ENCODE measurements at places on chromosomes 6 and 20.

DNA sequence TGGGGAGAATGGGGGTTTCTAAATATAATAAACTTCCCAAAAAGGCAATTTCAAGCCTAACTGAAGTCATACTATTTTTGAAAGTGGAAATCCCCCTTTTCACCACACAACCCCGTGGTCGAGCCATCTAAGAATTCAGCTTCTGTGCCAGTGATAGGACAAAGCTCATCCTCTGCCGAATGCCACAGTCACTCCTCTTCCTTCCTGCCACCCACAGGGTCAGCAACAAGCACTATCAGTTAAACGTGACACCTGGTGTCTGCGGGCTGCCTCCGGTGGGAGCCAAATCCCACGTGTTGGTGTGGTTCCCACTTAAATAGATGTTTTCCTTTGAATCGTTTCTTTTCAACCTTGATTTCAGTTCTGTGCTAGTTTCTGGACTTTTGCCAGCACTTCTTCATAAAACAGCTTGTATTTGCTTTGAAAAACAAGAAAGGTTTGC is 60.7 kb downstream of the TNFAIP3 start:
- no peak for DNase-seq

DNA sequence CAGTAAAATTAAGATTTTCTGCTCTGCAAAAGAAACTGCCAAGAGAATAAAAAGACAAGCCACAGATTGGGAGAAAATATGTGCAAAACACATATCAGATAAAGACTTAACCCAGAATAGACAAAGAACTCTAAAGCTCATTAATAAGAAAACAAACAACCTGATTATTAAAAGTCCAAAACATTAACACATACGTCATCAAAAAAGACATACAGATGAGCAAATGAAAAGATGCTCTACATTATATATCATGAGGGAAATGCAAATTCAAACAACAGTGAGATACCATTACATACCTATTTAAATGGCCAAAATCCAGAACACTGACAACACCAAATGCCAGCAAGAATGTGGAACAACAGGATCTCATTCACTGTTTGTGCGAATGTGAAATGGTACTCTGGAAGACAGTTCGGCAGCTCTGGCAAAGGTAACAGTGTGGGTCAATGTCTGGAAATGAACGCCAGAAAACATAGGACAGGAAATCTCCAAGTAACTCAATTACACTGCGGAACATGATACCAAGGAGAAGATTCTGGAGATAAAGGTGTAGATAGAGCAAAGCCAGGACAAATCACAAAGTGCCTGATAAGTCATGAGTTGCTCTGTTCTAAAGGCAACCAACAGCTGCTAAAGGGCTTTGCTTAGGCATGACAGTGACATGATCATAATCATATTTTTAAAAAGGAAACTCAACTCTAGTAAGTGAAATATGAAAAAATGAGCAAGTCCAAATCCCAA is 96.8 kb downstream of the PDE10A start:
- no peak for DNase-seq

DNA sequence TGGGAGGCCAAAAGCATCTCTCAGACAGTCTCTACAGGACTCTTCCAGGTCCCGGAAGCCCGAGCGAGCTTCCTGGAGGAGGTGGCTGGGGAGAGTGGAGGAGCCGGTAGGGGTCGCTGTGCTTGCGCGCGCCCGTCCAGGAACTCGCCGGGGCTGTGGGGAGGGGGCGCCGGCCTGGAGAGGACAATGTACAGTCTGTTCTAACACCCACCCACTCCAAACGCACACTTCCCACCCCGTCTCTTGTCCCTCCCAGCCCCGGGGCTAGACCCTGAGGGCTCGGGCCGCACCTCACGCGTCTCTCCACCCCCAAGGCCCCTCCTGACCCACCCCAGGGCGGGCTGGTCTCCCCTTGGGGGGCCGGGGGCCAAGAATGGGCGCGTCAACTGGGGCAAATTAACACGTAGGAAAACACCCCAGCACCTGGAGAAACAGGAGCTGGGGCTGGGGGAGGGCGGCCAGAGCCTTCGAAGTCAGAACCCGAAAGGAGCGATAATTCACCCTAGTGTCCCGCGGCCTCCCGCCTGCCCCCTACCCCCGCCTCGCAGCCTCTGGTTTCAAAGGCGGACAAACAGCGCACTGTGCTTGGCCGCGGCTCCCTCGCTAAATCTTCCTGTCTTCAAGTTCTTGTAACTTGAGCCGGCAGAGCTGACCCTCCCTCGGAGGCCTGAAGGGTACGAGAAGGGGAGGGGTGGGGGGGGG is 103.2 kb upstream of the FOXP4 start:
- peak; percentile 26 for DNase-seq

DNA sequence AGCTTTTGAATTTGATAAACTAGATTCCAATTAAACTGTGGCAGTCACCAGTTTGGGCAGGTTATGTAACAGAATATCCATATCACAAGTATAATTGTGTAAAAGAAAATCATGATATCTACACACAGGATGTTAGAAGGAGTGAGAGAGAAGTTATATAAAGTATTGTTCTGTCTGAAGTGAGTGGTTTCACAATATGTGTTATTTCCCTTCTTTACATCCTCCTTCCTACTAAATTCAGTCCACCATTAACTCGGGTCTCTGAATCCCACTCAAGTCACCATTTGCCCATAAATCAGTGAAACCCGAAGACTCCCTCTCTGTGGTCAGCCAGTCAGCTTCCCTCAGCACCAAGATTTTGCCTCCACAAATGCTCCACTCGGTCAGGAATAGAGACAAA is 796 bp downstream of the HLA-DQB1 start:
- DNase-seq: no peak

- no peak for DNase-seq
These were observed 509.2 kb downstream of the FRK start for GRCh38 chr6:115551527-115551926.

- no peak for DNase-seq
These were observed 75.1 kb upstream of the QKI start for GRCh38 chr6:163339466-163339865.

DNA sequence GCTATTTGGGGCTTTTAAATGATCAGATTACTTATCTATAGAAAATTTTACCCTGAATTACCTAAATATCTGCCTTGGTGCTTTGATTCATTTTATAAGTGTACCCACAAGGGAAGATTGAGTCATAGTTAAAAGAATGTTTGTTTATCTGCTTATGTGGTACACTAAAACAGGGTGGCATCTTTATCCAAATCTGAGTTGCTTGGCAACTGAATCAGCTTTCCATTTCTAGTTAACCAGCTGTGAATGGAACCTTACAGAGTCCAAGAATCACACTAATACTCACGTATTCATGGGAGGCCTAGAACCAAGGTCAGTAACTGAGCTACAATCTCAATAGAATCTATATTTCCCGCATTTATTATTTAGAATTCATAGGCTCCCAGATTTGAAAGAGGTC is 44.0 kb upstream of the CAP2 start:
- DNase-seq: no peak

- DNase-seq: peak; percentile 99
These were observed 44.5 kb downstream of the RBM38 start for GRCh38 chr20:57435498-57436222.

DNA sequence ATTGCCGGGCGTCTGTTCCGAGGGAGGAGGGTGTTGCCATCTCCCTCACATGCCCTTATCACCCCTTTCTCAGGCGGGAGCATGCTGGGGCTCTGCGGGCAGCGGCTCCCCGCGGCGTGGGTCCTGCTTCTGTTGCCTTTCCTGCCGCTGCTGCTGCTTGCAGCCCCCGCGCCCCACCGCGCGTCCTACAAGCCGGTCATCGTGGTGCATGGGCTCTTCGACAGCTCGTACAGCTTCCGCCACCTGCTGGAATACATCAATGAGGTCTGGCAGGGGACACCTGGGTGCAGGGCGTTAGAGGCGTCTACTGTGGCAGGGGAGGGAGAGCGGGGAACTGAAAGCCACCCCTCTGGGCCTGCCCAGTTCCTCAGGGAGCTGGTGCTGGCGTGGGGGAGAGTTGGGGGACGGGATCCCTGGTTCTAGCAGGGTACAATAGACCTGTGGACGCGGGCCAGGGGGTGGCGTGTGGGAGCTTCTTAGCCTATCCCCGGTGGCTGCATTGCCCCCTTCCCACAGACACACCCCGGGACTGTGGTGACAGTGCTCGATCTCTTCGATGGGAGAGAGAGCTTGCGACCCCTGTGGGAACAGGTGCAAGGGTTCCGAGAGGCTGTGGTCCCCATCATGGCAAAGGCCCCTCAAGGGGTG is 697 bp downstream of the PPT2 start:
- DNase-seq: peak; percentile 47

GRCh38 chr20:52895235-52895634 is 76.9 kb upstream of the TSHZ2 start:
- DNase-seq: no peak

DNA sequence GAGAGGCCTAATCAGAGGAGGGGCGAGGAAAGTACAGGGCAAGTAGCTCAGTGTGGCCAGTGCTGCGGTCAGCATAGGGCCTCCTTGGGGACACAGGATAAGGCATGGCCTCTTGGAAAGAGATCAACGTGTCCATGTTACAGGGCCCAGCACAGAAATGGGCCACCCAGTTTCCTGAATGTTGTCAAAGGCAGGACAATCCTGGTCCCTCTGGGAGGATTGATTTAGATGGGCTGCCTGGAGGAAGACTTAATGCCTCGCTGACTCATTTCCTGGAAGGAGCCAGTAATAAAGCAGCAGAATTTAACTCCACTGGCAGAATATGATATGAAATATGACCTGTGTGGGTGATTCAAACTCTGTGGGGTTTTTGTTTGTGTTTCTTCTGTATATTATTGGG is 16.6 kb downstream of the DDO start:
- DNase-seq: no peak

DNA sequence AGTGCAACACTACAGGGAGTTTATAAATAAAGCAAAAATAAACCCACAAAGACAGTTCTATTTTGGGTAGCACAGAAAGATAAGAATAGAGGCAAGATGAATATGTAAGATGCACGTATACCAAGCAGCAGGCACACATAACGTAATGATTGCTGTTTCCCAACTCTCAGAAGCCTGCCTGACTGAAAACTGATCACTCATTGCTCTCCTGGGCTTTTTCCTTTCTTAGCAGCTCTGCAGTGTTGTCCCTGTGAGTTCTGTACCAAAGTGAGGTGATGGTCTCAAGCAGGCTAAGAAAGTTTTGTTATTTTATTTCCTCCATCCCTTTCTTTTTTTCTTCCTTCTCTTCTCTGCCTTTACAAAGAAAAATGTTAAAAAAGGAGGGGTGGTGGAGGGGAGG is 522.0 kb upstream of the MAN1A1 start:
- no peak for DNase-seq

- no peak for DNase-seq
These were observed 238.4 kb upstream of the AFDN start for GRCh38 chr6:167588181-167588919.

DNA sequence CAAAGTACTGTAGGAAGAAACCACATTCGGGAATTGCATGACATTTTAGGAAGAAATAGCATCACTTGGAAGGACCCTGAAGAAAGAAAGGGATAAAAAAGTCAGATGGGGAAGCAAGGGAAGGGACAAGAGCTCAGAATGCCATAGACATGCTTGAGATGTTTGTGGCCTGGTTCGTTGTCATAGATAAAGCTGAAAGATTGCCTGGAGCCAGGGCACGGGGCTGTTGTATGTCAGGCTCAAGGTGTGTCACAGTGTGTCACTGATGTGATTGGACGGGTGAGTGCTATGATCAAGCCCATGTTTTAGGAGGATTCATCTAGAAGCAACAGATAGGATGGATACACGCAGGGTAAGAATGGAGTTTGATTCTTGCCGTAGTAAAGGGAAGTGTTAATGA is 216.2 kb upstream of the SOX4 start:
- no peak for DNase-seq

DNA sequence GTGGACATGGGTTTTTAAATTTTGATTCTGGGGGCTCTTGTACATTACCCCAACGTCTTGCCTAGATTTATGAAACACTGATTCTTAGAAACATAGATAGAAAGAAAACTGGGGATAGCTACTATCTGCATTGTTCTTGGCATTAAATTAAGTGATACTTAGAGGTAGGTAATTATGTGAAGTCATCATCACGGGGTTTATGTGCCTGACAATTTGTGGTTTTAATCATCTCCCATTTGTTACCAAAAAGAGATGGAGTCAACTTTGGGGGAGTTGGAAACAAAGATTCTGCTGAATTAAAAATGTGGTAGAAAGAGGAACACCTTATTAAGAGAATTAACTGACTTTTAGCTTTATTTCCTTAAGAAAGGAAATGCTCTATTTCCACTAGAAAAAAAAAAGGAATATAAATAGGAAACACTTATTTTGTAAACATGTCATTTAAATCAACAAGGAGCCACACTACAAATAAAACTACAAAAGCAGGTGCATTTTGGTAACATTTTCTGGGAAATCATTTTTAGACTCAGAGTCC is 5.6 kb downstream of the TNFAIP3 start:
- no peak for DNase-seq

DNA sequence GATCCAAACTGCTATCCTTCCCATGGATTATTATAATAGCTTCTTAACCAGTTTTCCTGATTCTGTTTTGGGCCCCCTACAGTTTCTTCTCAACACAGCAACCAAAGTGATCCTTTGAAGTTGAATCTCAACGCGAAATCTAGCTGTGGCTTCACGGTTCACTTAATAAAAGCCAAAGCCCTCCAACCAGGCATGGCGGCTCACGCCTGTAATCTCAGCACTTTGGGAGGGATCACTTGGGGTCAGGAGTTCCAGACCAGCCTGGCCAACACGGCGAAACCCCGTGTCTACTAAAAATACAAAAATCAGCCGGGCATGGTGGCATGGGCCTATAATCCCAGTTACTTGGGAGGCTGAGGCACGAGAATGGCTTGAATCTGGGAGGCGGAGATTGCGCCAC is 3.3 kb downstream of the RMND1 start:
- no peak for DNase-seq

DNA sequence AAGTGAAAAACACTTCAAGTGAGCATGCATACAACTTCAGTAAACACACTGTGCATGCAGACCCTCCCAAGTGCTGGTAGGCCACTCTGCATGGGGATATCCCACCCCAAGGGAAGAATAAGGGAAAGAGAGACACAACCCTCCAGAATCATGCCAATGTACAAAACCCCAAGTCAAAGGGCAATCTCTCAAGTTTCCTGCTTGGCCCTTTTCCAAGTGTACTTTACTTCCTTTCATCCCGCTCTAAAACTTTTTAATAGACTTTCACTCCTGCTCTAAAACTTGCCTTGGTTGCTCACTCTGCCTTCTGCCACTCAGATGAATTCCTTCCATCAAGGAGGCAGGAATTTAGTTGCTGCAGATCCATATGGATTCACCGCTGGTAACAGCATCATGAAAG is 205.7 kb upstream of the PROKR2 start:
- DNase-seq: no peak

DNA sequence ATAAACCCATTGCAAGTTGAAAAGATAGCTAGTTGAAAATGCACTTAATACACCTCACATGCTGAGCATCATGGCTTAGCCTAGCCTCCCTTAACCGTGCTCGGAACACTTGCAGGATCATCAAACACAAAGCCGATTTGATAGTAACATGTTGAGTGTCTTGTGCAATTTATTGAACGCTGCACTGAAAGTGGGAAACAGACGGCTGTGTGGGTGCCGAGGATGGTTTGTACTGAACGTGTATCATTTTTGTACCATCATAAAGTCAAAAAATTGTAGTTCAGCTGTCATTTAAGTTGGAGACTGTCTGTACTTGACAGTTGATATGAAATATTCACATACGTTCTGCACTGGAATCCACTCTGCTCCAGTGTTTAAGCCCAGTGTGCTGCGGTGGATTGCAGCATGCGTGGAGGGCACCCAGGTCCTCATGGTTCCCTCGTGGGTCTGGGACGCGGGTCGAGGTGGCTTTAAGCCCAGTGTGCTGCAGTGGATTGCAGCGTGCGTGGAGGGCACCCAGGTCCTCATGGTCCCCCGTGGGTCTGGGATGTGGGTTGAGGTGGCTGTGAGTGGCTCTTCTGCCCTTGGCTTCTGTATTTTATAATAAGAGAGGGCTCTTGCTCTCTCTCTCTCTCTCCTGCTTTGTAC is 77.0 kb downstream of the CDH4 start:
- DNase-seq: no peak
